Esophagus mucosa (tissue), 1 donor: ENCODE measurements at places on chromosomes 11 and 22.
A peak's percentile ranks its signal among the peaks of the same experiment; 100 is the strongest.

DNA sequence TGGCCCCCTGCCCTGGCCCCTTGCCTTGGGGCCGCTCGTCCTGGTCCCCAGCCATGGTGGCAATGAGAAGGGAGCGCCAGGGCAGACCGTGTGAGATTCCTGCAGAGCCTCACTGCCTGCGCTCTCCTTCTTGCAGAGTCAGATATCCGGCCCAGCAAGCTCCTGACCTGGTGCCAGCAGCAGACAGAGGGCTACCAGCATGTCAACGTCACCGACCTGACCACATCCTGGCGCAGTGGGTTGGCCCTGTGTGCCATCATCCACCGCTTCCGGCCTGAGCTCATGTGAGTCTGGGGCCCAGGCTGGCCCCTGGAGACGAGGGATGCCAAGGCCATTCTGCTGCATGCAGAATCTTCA is 114.1 kb downstream of the MICAL2 start:
- peak; percentile 62 for ATAC-seq

- peak; percentile 62 for ATAC-seq
These were observed 4.8 kb downstream of the TRIM3 start for GRCh38 chr11:6468712-6469495.

GRCh38 chr11:44825058-44825785 is 98.5 kb downstream of the TSPAN18 start:
- no peak for ATAC-seq

- no peak for ATAC-seq
These were observed 789 bp upstream of the POLA2 start for GRCh38 chr11:65260756-65261590.

GRCh38 chr22:46679706-46680269 is 58.3 kb downstream of the CERK start:
- ATAC-seq, result no peak
